ENCODE measurements at places on chromosomes 2 and 18.
A peak's percentile ranks its signal among the peaks of the same experiment; 100 is the strongest.

- no peak for DNase-seq
Measured at GRCh38 chr2:119940856-119941255, 72.0 kb upstream of the EPB41L5 start.

DNA sequence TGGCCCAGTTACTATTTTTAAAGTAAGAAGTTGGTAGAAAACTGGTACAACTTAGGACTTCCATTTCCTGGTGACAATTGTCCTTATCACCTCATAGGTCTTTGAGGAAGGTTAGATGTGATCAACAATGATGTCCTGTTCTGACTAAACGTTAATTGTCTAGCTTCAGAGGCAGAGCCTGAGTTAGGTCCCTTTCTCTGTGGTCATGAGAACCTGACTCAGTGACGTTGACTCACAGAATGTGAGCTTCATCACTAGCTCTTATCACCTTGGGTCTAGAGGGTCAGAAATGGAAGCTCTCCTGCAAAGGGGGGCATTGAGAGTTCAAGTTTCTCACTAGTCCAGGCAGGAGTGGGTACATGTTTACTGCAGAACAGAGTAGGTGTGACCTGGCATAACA lies 60.6 kb upstream of the ATP8B1 start:
- no peak for DNase-seq

DNA sequence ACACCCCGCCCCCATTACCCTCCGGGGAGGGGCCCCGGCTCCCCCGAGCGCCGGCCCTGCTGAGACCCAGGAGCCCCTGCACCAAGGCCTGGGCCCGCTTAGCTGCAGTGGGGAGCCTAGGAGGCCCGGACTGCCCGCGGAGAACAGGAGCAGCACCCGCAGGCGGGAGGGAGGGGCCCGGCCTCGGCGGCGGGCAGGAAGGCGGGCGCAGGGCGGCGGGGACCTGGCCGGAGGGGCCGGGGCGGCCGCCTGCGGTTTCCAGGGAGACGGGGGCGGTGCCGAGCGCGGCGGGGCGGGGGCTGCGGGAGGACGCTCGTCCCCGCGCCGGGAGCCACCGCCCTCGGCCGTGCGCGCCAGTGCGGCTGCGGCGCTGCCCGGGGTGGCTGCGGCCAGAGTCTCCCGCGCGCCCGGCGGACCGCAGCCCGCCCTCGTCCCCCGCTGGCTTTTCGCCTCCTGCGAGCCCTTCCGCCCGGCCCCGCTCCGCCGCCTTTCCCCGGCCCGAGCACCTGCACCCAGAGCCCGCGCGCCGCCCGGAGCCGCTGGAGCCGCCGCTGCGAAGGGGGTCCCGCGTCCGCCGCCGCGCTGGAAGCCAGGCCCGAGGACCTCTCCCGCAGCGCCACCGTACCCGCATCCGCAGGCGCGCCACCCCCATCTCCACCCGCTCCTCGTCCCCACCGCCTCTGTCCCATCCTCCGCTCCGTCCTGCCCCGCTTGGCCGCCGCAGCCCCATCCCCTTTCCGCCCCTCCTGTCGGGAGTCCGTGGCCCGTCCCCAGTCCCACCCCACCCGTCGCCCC lies 17.2 kb downstream of the GPC1 start:
- DNase-seq = no peak

DNA sequence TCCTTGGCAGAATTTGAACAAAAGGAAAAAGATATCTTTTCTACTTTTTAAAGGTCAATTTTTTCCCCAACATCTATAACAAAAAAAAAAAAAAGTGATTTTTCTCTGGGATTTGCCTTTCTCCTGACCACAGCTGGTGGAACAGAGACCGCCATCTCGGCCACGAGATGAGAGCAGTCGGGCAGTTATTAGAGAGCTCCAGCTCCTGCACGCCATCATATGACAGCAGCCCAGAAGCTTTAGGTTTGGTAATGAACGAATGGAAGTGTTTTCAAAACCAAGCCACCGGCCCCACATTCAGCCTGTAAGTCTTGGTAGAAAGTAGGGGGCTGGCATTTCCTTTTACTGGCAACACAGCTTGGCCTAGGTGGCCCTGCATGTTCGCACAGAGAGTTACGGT lies 94.9 kb upstream of the FZD7 start:
- no peak for DNase-seq

DNA sequence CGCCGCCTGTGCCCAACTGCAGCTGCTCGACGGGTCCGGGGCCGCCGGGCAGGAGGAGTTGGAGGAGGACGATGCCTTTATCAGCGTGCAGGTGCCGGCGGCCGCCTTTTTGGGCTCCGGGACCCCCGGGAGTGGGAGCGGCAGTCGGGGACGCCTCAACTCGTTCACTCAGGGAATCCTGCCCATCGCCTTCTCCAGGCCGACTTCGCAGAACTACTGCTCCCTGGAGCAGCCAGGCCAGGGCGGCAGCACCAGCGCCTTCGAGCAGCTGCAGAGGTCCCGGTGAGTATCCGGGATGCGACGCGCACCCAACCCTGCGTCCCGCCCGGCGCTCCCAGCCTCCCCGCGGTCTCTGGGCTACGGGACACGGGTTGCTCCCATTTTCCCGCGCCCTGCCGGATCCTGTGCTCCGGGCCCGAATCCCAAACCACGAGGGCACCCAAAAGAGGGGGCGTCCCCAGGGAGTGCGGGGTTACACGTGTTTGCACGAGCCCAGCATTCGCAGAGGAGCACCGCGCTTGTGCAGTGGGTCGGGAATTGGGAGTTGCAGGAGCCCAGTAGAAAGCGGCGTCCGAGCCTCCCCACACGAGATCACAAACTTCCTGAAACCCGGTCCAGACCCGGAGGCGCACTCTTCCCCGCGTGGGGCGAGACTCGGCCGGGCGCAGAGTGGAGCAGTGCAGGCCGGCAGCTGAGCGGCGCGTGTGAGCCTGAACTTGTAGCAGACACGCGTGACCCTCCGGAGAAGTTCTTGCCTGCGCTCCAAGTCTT lies 1.2 kb downstream of the CABLES1 start:
- DNase-seq = no peak

DNA sequence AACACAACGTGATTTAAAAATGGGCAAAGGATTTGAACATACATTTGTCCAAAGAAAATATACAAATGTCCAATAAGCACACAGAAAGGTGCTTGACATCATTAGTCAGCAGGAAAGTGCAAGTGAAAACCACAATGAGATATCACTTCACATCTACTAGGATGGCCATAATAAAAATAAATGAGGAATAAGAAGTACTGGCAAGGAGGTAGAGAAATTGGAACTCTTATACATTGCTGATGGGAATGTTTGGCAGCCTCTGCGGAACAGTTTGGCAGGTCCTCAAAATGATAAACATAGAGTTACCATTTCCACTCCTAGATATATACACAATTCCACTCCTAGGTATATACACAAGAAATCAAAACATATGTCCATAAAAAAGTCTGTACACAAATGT lies 51.0 kb upstream of the PGAP1 start:
- no peak for DNase-seq

- no peak for DNase-seq
Measured at GRCh38 chr2:217820904-217821303, 181.9 kb downstream of the TNS1 start.

DNA sequence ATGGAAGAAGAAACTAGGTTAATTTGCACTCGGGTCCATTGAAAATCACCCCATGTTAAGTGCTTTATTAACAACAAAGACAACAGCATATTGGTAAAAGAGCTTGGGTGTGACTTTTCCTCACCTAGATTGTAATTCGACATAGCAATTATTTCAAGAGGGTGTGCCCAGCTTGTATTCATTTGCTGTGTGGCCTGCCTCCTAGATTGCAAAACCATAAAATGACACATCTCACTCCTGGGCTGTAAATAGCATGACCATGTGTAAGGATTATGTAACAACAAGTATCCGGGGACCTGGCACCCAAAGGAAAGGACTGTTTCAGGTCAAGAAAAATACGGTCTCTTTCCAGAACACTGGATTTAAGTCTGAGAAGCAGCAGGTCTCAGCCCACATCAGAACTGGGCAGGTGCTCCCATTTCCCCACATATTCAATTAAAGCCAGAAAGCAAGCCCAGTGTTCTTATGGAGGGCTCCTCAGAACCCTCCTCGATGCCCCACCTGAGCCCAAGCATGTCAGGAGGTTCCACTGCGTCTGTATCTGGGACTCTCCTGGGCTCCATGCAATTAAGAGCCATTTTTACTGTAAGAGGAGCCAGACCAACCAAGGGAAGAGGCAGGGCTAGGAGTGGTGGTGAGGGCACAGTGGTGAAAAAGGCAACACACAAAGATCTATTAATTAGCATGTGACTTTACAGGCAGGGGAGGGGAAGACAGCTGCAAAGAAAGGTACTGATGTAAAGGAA lies 39.2 kb downstream of the MREG start:
- no peak for DNase-seq

DNA sequence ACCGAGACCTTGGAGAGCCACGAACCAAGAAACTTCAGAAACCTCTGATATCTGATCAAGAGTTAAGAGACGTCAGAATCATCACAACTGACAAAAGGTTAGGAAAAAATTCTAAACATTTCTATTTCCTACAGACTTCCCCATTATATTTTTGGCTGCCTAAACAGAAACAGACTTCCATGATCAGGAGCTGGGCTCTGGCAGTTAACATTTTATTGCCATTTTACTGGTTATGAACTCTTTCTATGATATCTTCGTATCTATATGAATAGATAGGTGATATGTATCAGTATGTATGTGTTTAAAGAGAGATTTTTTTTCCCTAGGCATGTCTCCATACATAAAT lies 31.1 kb upstream of the PPP1R1C start:
- DNase-seq = no peak

DNA sequence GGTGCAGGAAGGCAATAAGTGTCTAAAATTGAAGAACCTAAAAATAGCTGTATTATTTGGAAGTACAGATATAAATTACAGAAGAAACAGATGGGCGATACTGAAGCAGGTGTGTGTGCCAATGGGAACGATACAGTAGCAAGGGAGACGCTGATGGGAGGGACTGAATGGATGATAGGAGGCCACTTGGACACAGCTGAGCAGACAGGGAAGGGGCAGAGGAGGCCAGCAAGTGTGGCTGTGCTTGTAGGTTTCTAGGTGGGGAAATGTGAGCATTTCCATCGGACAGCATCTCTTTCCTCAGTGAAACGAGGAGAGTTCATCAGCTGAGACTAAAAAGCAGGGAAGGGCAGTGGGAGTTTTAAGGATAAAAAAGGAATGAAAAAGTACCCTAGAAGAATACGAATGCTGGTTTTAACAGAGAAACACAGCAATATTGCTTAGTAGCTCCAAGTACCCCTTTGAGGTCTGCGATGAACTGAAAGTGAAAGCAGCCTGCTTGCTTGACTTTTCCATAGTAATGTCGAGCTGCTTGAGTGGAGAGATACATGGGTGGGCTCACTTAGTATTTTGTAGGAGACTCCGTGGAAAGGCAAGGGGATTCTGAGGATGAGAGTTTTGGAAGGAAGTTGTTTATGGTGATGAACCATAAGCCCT lies 91.7 kb upstream of the EPC2 start:
- DNase-seq = peak; percentile 59

DNA sequence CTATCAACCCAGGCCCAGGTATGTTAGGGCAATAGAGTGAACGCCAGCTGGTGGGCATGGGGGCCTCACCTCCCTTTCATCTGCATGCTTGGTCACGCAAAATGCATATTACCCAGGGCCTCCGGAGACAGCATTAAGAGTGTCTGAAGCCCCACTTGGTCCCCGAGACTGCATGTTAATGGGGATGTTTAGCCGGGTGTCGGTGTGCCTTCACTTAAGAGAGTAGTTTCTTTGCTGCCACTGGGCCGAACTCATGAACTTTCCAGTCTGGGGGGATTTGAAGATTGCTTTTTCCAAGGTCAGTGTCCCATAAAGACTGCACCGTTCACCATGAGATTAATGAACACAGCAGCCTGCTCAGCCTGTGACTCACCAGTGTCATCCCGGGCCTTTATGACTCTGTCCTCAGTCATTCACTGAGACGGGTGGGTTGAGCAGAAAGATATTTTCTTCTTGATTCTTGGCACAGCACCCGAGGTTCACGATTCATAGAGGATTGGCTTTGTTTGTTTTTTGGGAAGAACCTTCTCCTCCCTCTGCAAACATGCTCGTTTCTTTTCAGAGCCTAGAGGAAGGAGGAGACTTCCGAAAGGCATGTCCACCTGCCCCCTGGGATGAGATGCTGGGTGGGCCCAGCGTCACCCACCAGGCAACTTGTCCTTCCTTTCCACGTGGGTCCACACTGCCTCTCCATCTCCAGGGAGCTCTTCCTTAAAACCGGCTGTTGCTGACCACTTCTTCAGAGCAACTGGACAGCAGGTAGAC lies 199.1 kb downstream of the GLI2 start:
- no peak for DNase-seq

- DNase-seq = no peak
Measured at GRCh38 chr2:13252615-13253014, 535.9 kb downstream of the TRIB2 start.

DNA sequence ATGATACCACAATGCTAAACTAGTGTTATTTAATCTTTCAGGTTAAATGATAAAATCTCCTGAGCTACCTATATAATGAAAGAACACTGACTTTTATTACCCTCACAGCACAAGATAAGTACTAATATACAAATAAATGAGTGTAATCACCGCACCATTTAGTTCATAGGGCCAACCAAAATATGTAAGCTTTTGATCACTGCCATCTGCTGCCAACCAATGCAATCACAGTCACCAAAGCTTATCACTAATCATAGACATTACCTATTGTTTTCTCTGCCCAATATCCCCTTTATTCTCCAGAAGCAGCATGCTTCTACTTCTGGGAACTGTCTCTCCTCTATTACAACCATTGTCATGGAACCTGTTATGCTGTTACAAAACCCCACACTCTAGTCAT lies 151.6 kb upstream of the LRATD1 start:
- no peak for DNase-seq

- DNase-seq = peak; percentile 30
Measured at GRCh38 chr2:38835015-38835601, 40.6 kb downstream of the DHX57 start.

- no peak for DNase-seq
Measured at GRCh38 chr18:59833785-59834184, 66.0 kb upstream of the PMAIP1 start.

- DNase-seq = no peak
Measured at GRCh38 chr2:226831266-226831665, 4.6 kb upstream of the RHBDD1 start.

- DNase-seq = no peak
Measured at GRCh38 chr18:11004294-11004693, 145.1 kb downstream of the PIEZO2 start.

GRCh38 chr18:75735291-75735690 lies 307.8 kb upstream of the SMIM21 start:
- DNase-seq = no peak

DNA sequence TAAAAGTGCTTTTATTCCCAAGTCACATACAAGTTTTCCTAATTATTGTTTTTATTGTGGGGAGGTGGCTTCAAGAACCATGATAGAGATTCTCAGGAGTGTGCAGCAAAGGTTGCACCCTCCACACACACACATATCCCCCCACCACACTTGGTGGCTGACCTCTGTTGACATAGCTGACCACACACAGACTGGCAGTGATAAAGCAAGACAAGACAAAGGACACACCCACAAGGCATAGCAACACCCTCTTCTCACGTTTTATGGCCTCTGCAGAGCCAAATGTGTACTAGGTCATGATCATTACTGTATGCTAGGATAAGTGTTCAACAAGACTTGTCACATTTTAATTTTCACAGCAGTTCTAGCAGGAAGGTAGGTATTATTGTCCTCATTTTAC lies 143.0 kb upstream of the EPC2 start:
- DNase-seq = no peak

Measured in CD4-positive, alpha-beta T cell treated with Interleukin-21 for 1 hour (primary cell).